ENCODE measurements at places on chromosomes 3 and 15.

DNA sequence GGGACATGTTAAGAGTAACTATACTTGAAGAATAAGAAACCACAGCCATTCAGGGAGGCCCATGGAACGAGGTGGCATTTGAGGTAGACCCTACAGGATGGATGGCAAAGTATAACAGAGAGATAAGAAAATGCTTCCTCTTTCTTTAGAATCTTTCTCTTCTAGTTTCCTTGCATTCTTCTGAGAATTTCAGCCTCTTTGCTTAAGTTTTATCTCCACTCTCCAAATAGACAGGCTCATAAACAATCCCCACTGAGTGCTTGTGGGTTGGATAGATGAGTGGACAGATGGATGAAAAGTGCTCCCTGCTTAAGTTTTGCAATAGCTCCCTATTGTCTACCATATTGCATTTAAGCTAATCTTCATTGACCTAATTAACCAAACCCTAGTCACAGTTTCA, 103.7 kb downstream of the MEX3B start:
- DNase-seq = no peak

- DNase-seq = no peak
Measured at GRCh38 chr3:166071831-166072230, 234.6 kb upstream of the BCHE start.

DNA sequence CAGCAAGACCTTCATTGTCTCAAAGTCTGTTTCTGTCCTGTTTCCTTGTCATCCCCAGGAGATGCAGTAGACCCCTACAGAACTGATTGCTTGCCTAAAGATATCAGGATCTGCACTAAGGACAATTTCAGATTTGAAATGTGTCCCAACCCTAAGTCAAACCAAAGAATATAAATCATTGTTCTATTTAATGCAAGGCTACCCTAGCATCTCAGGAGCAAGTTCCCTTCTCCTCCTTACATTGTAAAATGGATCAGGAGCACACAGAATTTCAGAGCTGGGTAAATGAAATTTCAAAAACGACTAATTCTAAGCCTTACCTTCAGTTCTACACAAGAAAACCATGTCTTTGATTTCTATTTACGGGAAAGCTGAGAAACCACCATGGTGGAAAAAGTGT, 360.9 kb upstream of the KCNH8 start:
- no peak for DNase-seq

DNA sequence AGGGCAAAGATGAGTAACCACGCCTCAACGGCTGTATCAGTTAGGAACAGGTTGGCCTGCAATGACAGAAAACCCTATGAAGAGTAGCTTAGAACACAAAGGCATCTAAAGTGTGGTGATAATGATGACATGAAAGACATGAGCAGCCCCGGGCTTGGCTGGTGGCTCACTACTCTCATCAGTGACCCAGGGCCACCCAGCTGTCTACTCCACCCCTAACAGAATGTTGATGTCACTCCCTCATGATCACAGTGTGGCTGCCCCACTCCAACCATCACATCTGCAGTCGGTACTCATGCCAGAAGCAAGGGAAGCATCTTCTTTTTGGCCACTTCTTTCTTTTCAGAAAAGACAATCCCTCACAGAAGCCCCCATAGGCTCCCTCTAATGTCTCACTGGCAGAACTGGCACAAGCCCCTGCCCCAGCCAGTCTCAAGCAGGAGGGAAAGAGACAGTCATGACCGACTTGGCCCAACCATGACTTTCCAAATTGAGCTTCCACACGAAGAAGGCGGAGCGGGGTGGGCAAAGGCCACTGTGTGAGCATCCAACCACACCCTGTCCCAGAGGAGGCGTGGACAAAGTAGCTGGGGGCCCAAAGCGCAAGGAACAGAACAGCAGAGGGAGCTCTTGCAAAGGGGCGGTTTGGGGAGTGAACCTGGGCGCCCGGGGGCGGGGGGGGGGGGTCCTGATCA, 72.0 kb upstream of the IQSEC1 start:
- DNase-seq = no peak

GRCh38 chr3:178761024-178761423, 224.8 kb downstream of the KCNMB2 start:
- no peak for DNase-seq

DNA sequence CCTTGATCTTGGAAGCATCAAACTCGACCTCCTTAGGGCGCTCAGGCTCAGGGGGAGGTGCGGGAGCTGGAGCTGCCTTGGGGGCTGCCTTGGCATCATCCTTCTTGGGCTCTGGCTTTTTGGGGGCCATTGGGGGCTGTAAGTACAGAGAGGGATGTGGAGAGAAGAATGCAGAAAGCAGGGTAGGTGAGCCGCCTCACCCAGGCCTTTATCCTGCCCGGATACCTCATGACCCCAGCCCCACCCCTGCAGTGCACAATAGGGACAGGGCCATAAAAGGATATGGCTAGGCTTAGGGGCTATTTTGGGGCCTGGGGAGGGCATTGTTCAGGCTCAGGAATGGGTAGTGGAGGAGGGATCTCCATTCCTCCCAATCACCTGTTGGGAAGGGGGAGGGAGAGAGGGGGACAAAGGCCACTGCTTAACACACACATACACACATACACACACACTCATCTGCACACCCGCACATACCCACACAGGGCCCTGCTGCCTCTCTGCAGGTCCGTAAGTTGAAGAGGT, at the start of gene MYL3:
TSS of gene MYL3 (minus strand) at position 184 of the 522 bp plus-strand sequence. CDS start at position 130, 54 bp downstream.
- no peak for DNase-seq

DNA sequence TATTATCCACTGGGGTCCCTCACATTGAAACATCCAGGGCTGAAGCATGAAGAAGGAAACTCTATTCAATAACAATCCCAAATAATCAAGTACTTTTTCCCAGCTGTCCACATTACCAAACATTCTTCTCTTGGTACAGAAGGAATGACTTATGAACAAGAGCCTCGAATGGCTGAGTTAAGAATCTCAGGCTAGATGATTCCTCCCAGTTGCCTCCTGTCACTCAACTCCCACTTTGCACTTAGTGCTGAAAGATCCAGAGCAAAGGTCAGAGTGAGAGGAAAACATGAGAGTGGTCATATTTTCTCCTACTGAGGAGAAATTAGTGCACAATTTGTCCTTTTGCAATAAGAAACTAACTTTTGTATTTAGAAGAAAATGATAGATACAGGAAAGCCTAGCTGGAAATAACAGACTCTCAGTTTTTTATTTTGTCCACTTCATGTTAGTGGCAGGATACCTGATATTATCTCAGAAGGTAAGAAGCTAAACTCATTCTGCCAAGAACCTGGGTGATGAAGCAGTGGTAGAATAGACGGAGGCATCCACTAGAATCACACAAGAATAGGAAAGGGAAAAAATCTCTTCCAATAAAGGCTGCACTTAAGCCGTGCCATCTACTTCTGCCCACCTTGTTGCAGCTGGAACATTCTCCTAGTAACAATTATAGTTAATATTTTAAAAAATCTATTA, 46.2 kb downstream of the GADL1 start:
- no peak for DNase-seq

DNA sequence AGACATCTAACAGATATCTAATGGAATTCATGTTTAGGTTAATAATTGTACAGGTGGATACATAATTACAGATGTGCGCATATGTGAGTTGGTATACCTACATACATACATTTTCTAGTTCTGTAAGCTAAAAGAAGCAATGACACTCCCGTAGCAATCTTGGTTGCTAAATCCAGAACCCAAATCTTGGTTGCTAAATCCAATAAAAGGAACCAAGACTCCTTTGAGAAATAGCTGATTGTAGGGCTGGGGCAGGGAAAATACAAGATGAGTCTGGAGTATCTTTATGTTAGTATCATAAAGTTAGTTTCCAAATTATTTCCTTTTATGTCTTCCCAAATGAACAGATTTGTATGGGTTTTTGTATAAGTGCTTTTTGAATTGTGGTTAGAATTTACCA, 135.2 kb downstream of the TMCC1 start:
- no peak for DNase-seq
